SK-MEL-5 (cell line): ENCODE measurements at places on chromosomes 4 and X. TPM values are rescaled to one million over a fixed set of nuclear protein-coding genes. Genes with fewer than 3 reads are reported as not detected.

- peak; percentile 40 for DNase-seq
Observed at GRCh38 chr4:24007860-24008261, 118.0 kb upstream of the PPARGC1A start.

- DNase-seq = no peak
Observed at GRCh38 chrX:20129547-20129946, 12.1 kb downstream of the EIF1AX start.

DNA sequence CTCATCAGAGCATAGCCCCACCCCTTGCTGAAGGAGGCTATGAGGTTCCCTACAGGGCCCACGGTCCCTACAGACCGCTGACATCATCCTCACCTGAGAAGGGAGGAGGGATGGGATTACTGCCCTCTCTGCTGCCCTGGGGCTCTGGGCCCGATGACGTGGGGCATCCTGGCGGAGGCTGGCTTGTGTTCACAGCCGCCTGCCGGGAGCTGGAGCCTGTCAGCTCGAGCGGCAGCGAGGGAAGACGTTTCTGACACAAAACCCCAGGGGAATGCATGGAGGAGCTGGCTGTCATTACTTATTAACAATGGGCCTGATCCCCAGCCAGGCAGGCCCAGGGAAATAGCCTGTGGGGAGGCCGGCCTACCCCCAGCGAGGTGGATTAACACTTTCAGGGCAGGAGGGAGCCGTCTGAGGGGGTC is 106.6 kb upstream of the ATP6AP2 start:
- no peak for DNase-seq

GRCh38 chr4:173171098-173171497 is 2.5 kb downstream of the GALNT7 start:
- DNase-seq = peak; percentile 49

DNA sequence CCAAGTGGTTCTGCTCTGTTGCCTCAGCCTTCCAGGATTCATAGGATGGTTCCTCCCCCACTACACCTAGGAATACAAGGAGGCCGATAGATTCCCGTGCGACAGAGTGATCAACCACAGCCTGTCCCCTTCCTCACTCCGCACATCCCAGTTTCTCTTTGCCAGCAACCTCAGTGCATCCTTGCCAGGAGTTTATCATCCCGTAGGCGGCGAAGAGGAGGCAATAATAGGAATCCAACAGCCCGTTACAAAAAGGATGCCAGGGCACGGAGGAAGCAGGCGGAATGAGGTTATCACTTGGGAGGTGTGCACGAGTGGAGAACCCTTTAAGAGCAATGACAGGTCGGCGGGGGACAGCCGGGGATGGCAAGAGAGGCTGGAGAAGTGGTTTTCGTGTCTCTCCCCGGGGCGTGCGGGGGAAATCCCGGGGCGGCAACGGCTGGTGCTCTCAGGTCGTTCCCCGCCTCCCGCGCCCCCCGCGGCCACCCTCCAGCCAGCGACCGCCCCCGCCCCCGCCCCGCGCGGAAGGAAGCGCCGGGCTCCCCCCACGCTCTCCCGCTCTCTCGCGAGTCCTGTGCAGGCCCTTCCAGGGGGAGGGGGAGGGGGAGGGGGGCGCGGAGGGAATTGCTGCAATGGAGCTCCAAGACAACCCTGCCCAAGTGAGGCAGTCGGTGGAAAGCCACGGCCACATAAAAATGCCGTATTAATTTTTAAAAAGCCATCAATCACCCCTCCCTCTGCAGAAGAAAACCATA is 1.6 kb downstream of the PPP3CA start:
- DNase-seq = peak; percentile 26

DNA sequence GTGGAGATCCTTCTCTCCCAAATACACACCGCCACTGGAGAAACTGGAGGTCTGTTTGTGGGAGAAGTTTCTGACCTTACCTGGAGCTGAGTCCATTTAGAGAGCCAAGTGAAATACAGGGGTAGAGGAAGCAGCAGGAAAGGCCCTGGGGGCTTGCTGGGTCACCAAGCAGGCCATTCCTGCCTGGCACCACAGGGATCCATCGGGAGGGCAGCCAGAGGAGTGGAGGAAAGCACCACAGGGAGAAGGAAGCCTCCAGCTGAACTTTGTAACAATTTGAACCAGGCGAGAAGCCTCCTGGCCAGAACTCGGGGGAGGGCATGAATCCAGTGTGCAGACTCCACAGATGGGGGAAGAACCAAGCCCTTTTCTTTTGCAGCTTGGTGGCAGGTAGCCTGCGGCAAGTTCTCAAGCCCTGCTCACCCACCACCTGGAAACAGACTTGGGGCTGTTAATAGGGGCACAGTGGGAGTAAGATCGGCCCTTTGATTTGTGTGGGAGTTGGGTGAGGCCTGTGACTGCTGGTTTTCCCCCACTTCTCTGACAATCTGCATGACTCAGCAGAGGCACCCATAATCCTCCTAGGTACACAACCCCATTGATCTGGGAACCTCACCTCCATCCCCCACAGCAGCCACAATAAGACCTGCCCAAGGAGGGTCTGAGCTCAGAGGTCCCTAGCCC is 94.6 kb downstream of the IRS4 start:
- DNase-seq = no peak

DNA sequence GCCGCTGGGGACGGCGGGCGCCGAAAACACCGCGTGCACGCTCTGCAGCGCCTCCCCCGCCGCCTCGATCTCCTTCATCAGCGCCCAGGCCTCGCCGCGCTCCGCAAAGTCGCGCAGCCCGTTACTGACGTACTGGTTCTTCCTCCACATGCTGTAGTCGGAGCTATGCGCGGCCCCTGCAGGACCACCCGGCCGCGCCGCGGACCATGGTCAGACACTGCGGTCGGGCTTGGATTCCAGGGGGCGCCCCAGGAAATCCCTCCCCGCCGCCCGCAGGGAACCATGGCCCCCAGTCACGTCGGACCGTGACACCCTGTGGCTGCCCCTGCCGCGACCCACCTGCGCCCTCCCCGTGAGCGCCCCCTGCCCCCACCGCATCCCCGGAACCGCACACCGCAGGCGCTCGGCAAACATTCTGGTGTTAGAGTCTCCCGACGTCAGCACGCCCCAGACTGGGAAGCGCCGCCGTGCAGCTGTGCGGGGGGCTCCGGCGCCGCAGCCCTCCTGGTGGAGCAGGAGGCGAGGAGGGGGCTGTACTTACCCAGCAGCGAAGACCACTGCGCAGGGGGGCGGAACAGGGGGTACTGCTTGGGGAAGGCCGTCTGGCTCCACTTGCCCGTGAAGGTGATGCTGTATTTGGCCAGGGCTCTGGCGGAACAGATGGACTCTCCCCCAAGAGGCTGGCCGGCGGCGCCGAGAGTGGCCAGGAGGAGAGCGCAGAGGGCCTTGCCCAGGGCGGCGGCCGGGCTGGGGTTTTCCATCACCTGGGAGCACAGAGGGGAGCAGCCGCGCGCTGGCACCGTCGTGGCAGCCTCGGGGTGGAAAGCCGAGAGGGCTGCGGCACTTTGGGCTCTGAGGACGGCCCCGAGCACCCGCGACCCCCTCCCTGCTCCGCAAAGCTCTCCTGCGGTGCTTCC is 814 bp downstream of the SPON2 start:
- DNase-seq = no peak

DNA sequence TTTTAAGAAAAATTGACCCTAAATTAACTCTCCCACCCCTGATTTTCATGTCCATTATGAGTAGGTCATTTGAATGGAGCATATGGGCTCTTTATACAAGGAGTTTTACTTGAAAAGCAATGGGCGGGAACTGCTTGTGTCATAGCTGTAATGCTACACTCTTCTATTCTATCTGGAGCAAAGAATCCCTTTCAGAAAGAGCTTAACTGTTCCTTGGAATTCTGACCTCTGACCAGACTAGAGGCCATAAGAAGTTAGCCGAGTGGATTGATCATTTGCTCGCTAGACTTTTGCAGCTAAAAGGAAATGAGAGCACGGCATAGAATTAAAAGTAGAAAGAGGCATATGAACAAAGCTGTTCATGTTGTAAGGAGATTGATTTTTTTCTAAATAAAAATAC is 79.1 kb downstream of the DOCK11 start:
- no peak for DNase-seq

DNA sequence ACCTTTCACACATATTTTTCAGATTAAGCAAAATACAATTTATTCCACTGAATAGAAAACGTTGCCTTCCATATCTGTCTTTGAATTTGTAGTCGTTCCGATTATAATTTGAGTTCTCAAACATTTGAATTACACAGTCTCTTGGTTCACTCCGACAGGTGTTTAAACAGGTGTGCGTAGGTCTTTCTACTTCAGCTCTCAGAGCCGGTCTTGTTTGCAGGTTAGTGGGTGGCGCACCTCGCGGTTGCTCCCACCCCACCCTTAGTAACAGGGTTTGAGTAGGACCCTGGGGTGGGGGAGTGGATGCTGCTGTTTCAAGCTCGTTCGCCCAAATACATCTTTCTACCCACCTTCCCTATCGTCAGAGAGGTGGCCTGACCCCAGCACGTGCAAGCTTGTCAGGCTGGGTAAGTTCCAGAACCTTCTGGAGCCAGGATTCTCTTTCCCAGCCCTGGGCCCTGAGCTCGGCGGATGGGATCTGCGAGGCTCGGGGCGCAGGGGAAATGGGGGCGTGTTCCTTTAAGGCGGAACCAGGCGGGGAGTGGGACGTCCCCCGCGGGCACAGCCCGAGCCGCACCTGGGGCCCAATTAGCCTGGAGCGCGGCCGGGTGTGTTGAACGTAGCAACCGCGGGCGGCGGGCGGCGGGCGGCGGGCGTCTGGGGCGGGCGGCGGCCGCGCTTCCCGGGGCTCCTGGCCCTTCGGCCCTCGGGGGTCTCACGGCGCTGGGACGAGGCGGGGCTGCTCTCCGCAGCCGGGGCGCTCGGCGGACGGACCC is at the start of gene FAM149A:
FAM149A (plus strand) TSS at position 591 of the 776 bp plus-strand sequence.
- DNase-seq = no peak

DNA sequence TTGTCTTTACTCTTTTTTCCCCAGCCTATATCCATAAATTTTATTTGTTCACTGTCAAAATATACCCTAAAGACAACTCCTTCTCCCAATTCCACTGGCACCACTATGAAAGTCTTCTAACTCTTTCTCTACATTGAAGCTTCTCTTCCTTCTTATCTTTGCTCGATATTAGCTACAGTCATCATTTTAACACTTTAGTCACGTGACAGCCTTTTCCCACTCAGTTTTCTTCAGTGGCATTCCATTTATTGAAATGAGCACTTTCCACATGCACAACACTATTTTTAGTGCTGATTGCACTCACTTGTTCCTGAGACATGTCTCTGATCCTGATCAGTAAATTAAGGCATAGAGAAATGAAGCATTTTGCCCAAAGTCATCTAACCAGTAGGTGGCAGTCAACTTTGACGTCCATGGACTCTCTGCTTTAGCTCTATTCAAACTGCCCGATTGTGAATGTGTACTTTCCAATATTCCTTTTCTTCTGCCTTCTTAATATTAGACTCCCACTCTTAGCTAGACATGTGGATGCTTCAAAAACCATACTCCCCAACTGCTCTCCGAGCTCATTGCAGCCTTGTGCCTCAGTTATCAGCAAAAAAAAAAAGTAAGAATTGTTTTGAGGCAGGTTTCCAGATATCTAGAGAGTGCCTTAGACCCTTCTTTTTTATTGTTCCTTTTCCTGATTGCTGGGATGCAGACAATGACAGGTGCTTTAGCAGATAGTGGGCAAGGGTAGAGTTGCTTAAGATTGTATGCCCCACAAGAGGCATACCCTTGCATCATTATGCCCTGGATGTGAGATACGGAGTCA is 394.4 kb upstream of the ADGRL3 start:
- peak; percentile 54 for DNase-seq

DNA sequence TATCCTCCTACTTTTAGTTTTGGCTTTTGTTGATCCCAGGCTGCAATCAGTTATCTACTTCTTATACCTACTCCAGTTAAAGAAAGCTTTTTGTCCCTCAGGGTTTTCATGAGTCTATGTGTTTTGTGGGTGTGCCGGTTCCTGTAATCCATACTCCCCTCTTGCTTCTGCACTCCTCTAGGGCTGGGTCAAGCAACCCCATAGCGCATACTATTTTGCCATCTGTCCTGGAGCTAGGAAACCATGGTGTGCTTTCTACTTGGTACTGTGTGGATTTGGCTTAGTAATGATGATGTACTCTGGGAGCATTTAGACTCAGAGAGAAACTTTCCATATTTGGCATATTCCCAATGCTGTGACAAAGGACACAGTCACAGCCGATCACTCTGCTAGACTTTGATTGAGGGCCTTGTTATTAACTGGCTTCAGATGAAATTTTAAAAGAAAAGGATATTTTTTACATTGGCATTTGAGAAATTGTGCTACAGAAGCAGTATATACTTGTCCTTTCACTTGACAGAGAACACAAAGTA is 86.1 kb upstream of the GRXCR1 start:
- DNase-seq = no peak

DNA sequence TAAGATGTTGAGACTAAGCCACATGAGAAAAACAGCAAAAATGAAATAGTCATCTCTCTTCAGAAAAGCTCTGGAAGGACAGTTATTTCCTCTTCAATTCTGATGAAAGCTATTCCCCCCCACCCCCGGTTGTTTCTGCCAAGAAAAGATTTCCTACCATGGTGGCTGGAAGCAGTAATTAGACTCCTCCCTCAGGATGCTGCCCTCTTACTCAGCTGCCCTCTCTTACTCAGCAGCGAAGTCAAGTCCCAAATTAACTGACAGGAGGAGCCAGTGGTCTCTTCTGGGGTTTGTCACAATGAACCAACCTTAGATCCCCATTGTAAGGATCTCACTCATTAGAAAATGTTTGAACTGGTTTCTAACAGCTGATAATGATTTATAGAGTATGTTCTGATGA is 38.0 kb downstream of the GPM6B start:
- DNase-seq = peak; percentile 14

GRCh38 chrX:69152417-69152841 is 12.8 kb downstream of the PJA1 start:
- DNase-seq = no peak

DNA sequence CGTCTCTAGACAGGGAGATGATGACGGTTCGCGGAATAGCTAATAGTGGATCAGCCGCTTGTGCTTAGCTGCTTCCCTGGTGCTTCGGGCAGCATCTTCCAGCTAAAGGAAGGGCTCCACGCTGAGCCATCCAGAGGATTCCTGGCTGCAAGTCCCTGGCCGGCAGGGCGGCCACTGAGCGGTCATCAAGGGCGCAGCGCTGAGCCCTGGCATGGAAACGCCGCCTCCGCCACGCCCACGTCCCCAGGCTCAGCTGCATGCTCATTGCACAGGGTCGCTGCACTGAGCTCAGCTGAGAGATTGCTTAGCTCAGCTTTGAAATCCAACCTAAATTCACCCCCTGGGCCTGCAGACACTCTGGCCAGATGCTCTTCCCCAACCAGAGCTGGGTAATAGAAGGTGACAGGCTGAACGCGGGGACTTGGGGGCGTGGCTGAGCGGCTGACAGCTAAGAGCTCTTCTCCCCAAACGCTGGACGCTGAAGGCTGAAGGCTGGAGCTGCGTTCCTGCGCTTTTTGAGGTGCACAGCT is 118.2 kb upstream of the KIT start:
- peak; percentile 10 for DNase-seq

GRCh38 chr4:124990398-124990797 is 277.9 kb upstream of the ANKRD50 start:
- DNase-seq = no peak

- DNase-seq = no peak
Observed at GRCh38 chr4:14518136-14518535, 484.1 kb upstream of the CPEB2 start.

GRCh38 chrX:153878969-153879653 is 6.9 kb downstream of the L1CAM start:
- DNase-seq = no peak

- DNase-seq = no peak
Observed at GRCh38 chr4:148984951-148985350, 542.7 kb upstream of the NR3C2 start.

CPE gene
- 0.29 and 2.0 TPM in 2 replicates for total RNA-seq

KLHL4 gene
- total RNA-seq = 0.19 TPM in 1 of 2 replicates, not detected in the other

F11 gene
- total RNA-seq = not detected in 2 replicates

SMIM9 gene
- not detected in 2 replicates for total RNA-seq

HTN1 gene
- total RNA-seq = 108 and 127 TPM in 2 replicates

CENPI gene
- total RNA-seq = 19.6 and 20.8 TPM in 2 replicates

FANCB gene
- total RNA-seq = 6.7 and 8.8 TPM in 2 replicates

NEXMIF gene
- total RNA-seq = not detected in 2 replicates
